ENCODE measurements at places on chromosomes 13 and 19. TPM values are rescaled to one million over a fixed set of nuclear protein-coding genes. Genes with fewer than 3 reads are reported as not detected.

The FPR2 gene
- not detected for total RNA-seq

The RDH8 gene
- 0.53 TPM for total RNA-seq

The ZNF20 gene
- 5.4 TPM for total RNA-seq

DNA sequence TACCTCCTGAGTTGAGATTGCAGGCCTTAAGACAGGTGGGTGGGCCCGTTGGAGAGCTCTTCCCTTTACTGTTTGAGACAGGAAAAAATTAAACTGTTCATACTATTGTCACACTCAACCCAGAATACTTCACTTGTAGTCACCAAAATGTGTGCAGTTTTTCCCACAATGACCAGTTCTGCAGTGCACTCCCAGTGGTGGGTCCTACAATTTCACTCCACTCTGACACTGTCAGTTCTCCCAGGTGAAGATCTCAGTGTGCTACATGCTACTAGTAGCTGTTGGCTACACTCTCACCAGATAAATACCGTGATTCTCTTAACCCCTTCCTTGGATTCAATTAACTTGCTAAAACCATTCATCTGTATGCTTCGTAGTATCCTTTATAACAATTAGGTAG, 2.9 kb downstream of the ZNF665 start:
- DNase-seq: no peak

DNA sequence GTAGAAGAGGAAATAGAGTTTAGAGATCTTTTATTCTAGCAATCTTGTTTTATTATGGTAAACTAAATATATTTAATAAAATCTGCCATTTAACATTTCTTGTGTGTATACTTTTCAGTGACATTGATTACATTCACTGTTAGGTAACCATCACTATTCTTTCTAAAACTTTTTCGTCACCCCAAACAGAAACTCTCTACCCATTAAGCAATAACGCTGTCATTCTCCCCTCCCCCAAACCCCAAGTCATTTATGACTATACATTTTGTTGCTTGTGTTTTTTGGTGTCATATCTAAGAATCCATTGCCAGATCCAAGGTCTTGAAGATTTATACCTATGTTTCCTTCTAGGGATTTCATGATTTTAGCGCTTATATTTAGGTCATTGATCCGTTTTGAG, 10.6 kb downstream of the URI1 start:
- no peak for DNase-seq

GRCh38 chr19:38691938-38692457, 44.5 kb downstream of the ACTN4 start:
- no peak for DNase-seq

All from SK-MEL-5 (cell line).